ENCODE measurements at places on chromosomes 6 and 20.

DNA sequence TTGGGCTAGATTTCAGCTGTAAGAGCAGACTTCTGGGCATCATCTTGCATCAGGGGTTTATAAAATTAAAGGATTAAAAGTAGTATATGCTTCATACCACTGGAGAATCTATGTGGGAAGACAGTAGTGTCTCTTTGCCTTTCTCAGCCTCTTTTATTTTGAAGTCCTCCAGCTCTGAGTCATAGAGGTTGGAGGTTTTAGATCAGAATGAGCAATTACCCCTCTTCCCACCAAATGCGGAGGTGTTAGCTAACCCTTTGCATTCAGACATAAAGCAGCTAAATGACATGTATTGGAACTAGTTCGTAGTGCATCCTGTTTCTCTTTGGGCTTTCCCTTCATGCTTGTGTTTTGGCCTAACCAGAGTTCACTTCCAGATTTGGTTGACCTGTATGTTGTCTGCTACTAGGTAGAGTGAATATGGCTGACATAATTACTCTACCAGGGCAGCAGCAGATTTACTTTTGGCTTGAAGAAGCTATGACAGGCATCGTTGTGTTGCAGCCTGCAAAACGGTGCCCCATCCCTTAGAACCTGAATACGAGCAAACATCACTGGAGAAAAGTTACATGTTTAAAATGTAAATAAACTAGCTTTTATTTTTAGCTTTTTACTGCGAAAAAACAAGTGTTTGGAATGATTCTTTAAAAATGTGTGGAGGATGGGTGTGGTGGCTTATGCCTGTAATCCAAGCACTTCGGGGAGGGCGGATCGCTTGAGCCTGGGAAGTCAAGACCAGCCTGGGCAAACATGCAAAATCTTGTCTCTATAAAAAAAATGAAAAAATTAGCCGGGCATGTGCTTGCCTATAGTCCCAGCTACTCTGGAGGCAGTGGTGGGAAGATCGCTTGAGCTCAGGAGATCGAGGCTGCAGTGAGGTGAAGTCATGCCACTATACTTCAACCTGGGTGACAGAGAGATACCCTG, 82.2 kb downstream of the MYO6 start:
- DNase-seq: no peak

GRCh38 chr20:59184880-59185447, 21.3 kb downstream of the ZNF831 start:
- no peak for DNase-seq

DNA sequence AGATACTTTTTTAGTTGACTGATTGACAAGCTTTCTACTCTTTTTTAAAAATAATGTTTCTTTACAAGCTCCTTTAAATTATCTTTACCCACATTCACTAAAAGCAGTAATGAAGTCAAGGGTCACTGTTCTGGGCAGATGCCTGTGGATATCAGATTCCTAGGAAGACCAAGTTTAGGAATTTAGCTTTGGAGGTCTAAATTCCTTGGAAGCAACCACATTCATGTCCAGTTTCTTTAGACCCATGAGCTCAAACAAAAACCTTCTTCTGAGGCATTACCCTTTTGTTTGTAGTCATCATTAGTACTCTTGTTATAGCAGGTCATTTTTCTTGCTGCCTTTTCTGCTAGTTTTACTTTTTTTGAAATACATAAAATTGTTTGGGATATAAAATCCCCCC, 462.9 kb upstream of the JAG1 start:
- no peak for DNase-seq

DNA sequence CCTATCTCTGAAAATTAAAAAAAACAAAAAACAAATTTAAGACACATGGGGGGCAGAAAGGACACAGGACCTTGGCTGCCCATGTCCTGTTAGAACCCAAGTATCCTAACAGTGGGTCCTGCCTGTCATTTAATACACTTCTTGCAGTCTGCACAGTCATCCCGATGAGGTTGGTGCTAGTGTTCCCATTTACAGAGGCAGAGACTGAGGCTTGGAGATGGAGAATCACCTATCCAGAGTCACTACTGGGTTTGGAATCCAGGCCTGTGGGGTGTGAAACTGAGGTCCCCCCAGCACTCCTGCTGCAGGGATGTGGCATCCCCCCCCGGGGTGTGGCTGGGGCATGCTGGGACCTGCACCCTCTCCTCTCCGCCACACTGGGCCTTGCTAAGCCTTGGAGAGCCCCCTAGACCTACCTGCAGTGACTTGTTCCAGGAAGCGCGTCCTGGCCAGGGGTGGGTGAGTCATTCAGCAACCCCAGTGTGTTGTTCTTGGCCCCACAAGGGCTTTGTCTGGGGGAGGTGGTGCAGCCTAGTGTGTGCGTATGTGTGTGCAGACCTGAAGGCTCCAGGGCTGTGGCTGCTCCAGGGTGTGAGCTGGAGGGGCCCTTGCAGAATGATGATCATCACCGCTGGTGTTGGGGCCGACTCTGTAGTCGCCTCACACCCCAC, 49.7 kb downstream of the BCAS4 start:
- no peak for DNase-seq

DNA sequence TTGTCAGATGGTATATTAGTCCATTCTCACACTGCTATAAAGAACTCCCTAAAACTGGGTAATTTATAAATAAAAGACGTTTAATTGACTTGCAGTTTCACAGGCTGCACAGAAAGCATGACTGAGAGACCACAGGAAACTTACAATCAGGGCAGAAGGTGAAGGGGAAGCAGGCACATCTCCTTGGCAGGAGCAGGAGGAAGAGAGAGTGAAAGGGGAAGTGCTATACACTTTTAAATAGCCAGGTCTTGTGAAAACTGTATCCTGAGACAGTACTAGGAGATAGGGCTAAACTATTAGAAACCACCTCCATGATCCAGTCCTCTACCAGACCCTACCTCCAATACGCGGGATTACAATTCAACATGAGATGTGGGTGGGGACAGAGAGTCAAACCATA, 193.9 kb upstream of the KCNG1 start:
- DNase-seq: no peak

DNA sequence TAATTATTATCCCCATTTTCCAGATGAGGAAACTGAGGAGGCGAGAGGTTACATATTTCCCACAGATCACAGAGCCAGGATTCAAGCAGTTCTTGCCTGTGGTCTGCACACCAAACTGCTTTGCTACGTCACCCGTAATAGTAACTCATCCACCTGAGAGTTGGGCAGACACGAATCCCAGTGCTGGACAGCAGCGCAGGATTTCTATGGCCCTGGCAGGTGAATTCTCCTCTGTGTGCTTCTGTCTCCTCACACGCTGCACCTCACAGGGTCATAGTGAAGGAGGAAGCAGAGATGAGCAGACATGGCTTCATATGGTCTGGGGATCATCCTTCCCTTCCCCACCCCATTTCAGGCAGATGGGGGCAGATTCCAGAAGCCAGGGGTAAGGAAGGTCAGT, 127.0 kb upstream of the LRFN2 start:
- no peak for DNase-seq

- DNase-seq: peak; percentile 32
Observed at GRCh38 chr6:26322645-26323482, 42.1 kb upstream of the BTN3A2 start.

DNA sequence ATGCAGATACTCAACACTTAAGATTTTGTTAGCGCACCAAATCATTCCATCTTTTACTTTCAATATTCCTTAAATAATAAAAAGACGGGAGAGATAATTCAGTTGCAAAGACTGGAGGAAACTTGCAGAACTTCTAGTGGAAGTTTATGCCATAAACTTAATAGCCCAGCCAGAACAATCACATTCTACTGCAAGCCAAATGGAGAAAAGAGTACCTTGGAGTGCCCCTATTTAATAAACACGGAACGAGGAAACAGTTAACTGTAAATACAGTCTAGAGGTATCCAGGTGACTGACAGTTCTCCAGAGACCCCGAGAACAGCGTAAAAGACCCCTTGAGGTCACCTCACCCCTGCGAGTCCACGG, 635 bp downstream of the SLC35B3 start:
- DNase-seq: no peak

DNA sequence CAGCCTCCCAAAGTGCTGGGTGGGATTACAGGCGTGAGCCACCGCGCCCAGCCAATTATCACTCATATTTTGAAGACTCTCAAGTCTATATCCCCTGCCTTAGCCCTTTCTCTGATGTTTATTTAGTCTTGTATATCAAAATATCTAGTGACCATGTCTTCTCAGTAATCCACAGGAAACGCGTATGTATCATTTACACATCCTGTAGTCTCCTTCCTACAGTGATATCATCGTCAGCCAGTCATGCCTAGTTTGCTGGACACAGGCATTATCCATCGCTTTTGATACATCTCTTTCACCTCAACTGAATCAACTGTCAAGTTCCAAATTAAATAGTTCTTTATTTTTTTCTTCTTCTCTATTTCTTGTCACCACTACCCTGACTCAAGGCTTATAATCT, 223.7 kb downstream of the NKAIN2 start:
- DNase-seq: no peak

DNA sequence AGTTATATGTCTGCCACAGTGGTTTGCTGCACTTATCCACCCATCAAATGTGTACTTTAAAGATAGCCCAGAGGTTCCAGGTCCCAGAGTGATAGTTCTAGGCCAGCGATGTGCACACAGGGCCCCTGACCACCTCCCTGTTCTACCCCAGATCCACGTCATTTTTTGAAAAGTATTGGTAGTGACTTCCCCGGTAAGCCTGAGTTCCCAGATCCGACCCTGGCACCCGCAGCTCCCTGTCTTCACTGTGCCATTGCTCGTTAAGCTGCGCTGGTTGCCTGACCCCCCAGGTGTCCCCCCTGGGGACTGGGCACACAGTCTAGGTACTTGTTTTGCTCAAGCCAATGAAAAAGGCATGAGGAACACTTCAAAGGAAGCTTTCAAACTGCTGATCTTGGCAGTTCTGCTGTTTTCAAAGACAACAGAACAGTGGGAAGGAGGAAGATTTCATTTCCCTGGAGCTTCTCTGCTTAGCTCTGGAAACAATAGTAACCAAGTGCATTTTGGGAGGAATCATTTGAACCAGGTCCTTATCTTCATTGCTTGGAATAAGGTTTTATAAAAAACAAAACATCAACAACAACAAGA, 116.3 kb upstream of the TAB2 start:
- no peak for DNase-seq

DNA sequence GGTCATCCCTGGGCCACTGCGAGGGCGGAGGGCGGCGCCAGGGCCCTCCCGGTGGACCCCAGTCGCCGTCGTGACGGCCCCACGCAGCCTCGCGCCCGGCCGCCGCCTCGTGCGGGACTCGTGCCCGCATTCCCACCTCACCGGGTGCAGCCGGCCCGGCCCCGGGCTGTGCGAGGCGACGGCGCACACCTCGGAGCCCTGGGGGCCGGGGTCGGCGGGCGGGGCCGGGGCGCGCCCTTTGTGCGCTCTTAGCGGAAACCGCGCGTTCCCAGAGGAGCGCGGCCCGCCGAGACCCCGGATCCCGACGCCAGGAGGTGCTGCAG, 5.5 kb upstream of the DLL1 start:
- DNase-seq: no peak

DNA sequence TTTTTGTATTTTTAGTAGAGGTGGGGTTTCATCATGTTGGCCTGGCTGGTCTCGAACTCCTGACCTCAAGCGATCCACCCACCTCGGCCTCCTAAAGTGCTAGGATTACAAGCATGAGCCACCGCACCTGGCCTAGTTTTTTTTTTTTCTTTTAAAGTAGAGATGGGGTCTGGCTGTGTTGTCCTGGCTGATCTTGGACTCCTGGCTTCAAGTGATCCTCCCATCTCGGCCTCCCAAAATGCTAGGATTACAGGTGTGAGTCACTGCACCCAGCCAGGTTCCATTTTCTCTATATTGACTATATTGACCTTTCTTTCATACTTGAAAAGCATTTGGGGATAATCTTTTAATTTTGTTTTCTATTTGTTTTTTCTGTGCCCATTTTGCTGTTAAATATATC, 13.3 kb downstream of the PANK2 start:
- DNase-seq: no peak

GRCh38 chr6:7992002-7992815, 72.0 kb downstream of the BLOC1S5 start:
- no peak for DNase-seq

DNA sequence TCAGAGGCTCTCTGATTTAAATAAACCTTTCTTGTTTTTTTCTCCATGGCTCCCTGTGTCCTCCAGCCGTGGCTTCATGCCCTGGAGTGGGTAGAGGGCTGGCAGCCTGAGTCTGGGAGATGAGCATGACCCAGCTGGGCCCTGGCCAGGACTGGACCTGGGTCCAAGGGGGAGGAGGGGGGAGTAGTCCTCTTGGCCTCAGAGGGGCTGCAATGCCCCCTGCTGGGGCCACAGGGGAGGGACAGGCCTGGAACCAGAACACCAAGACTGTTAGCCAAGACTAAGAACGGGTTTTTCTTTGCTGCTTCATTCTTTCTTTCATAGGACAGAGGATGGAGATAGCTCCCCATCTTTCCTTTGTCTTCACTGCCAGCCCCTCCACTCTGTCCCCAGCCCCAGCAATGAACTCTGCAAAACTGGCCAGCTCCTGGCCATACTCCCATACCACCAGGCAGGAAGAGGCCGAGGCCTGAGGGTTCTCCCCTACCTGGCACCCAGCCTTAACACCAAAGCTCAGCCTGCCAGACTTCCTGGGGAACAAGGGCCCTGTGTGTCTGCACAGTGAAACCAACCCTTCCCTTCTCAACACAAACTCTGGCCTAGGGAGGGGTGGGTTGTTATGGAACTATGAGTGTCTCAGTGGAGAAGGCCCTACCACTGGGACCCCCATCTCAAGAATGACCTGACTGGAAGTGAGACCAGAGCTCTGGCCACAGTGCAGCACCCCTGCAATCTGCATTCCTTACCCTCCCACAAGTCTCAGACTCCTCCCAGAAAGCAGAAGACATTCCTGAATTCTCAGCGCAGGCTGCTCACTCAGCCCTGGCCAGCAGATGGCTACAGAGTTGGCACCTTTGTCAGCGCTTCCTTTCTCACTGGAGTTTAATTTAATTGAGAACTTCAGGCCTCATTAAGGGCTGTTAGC, 11.0 kb downstream of the SLC29A1 start:
- no peak for DNase-seq

DNA sequence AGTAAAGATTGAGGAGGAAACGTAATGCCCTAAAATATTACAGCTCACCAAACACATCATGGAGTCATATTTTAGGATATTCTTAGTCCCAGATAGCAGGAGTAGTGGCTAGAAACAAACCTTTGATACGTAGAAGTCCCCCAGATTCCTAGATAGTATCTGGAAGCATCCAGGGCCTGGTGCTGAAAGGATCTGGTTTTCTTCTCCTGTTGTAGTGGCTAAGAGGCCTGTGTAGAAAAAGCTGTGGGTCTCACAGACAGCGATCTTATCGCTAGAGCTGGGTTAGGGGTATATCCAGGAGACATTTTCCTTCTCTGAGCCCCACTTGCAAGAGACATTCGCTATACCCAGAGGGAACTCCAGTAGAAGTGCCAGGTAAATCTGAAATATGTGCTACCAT, 139.9 kb downstream of the KCNQ5 start:
- DNase-seq: no peak
